ENCODE measurements at places on chromosomes 4 and X.

GRCh38 chr4:78247536-78248285, 190.6 kb downstream of the FRAS1 start:
- no peak for DNase-seq

DNA sequence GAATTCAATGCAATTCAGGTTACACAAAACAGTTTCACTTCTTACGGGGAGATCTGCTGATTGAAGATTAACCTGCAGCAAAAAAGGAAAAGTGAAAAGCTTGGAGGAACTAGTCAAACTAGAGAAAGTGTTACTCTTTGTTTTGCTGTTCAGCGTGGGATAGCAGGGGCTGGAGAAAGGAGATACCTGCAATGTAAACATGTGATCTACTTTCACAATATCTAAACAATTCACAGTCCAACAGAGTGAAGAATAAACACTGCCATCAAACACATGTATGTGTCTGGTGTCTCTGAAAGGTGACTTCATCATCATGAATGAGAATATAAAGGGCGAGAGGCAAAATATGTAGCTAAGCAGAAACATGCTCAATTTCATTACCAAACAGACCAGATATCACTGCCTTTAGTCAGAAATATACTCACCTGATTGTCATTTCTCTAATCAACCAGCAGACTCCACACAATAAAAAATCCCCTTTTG, 26.4 kb downstream of the NIPAL1 start:
- no peak for DNase-seq

DNA sequence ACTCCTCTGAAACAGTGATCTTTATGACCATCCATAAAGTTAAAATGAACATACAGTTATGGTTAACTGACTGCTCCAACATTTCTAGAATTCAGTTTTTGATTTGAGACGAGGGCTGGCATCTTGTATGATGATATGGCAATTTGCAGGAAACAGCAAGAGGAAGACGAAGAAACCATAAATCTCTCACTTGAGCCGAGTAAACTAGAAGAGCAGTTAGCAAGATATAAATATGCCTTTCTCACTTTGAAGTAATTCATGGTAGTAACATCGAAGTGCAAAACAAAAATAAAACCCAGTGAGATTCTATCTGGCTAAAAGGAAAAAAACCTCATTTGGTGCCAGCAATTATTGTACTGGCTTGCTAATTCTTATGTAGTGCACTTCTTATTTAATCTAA, 139.0 kb upstream of the SPRY1 start:
- DNase-seq = no peak

DNA sequence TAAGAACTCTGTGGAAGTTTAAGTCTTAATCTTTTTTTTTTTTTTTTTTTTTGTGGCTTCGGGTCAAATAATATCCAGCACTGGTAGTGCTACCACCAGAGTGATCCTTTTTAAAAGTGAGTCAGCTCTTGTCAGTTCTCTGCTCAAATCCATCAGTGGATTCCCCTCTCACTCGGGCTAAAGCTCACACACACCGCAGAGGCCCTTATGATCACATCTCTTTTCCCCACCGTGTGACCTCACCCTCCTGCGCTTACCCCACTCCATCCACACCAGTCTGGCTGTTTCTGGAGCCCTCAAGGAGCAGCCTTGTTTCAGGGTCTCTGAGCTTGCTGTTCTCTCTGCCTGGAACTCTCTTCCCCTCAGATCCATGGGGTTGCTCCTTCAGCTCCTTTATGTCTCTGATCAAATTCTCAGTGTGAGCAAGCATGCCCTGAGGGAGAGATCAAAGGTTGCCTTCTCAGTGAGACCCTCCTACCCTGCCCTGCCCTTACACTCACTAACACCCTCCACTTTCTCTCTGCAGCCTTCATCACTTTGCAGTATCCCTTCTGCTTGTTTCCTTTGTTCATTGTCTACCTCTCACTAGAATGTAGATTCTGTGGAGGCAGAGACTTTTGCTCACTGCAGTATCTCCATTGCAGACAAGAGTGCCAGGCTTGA, 19.8 kb upstream of the BEND4 start:
- DNase-seq = no peak

GRCh38 chrX:96372313-96373046, 312.2 kb upstream of the DIAPH2 start:
- no peak for DNase-seq

DNA sequence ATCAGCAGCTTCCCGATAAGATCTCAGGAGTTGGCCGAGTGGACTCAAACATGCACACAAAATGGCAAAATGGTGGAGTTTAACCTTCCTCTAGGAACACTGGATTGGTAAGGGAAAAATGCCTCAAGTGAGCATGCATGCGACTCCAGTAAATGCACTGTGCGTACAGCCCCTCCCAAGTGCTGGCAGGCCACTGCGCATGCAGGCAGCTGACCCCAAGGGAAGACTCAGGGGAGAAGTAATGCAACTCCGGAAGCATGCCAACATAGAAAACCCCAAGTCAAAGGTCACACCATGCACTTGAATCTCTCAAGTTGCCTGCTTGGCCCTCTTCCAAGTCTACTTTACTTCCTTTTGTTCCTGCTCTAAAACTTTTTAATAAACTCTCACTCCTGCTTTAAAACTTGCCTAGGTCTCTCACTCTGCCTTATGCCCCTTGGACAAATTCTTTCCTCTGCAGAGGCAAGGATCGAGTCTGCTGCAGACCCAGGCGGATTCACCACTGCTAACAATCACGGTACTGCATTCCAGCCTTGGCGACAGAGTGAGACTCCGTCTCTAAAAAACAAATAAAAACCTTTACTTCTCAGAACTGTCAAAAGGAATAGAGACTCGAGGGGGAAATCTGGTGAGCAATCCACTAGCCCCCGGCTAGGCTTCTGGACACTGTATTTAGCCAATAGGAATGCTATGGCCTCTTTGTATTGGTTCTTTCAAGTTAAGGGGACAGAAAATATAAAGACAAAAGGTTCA, 33.5 kb downstream of the NYX start:
- no peak for DNase-seq

GRCh38 chr4:10529291-10530136, 72.3 kb upstream of the ZNF518B start:
- DNase-seq = no peak

GRCh38 chrX:71162981-71163380, 18.3 kb downstream of the NLGN3 start:
- DNase-seq = no peak

GRCh38 chrX:54640736-54641135, 110.7 kb downstream of the GNL3L start:
- DNase-seq = no peak
